ENCODE measurements at places on chromosomes 7 and 10.

GRCh38 chr7:75772081-75773077 lies at the start of gene CCL26:
TSS of gene CCL26 (minus strand) at chr7:75772211. CDS start at chr7:75772176, 35 bp downstream.
- DNase-seq = no peak

DNA sequence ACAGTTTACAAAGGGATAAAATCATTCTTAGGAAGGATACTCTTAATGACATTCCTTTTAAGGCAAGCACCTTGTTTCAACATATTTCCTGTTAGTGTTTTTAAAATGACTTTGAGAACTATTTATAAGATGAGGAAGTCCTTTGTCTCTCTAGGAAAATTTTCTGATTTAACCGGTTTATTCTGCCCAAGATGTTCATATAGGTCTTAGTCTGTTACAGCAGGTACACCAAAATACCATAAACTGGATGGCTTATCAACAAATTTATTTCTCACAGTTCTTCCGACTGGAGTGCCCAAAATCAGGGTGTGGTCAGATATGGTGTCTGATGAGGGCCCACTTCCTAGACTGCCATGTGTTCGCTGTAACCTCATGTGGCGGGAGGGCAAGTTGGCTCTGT lies 77.9 kb downstream of the GSAP start:
- DNase-seq = no peak

DNA sequence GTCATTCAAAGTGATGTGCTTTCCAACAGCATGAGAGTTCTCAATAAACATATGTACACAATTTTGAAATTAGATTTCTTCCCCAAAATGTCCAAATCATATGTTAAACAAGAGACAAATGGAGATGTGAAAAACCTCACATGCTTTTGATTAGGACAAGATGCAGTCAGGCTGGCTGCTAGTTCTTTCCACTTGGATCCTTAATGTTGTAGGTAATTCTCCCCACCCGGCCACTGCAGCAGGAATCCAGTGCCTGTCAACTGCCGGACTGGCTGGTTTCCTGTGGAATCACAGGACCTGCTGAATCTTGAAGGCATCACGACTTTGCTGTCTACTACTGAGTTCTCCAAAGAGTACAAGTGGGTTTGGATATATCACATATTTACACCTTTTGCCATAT lies 138.6 kb upstream of the AKR1E2 start:
- no peak for DNase-seq

GRCh38 chr10:10055656-10056442 lies 961.8 kb upstream of the CELF2 start:
- no peak for DNase-seq

DNA sequence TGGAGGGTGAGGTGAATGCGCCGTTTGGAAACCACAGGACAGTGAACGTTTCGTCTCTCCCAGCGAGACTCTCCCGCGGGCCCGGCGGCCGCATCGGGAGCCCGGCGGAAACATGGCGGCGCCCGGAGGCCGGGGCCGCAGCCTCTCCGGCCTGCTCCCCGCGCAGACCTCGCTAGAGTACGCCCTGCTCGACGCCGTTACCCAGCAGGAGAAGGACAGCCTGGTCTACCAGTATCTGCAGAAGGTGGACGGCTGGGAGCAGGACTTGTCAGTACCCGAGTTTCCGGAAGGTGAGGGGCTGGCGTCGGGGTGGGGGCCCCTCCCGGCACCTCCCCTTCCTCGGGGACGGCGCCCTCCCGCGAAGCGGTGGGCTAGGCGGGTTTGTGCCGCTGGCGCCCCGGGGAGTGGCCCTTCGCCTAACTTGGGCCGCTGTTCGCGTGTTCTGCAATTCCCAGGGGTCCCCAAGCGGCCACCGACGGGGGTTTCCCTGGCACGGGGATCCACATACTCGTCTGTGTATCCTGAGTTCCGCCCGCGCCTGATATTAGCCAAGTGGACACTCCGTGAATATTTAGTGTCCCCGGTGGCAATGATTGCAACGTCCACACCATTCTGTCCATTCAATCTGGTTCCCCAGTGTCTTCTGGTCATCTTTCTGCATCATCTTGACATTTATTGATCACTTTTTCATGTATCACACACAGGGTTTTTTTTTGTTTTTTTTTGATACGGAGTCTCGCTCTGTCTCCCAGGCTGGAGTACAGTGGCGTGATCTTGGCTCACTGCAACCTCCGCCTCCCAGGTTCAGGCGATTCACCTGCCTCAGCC lies 514 bp downstream of the NHLRC2 start:
- DNase-seq = peak; percentile 72

GRCh38 chr7:150357771-150358427 lies 10.7 kb upstream of the REPIN1 start:
- DNase-seq = no peak
